ENCODE measurements at places on chromosomes 1 and 21.

GRCh38 chr21:37063433-37063832 lies 9.4 kb downstream of the PIGP start:
- no peak for DNase-seq

DNA sequence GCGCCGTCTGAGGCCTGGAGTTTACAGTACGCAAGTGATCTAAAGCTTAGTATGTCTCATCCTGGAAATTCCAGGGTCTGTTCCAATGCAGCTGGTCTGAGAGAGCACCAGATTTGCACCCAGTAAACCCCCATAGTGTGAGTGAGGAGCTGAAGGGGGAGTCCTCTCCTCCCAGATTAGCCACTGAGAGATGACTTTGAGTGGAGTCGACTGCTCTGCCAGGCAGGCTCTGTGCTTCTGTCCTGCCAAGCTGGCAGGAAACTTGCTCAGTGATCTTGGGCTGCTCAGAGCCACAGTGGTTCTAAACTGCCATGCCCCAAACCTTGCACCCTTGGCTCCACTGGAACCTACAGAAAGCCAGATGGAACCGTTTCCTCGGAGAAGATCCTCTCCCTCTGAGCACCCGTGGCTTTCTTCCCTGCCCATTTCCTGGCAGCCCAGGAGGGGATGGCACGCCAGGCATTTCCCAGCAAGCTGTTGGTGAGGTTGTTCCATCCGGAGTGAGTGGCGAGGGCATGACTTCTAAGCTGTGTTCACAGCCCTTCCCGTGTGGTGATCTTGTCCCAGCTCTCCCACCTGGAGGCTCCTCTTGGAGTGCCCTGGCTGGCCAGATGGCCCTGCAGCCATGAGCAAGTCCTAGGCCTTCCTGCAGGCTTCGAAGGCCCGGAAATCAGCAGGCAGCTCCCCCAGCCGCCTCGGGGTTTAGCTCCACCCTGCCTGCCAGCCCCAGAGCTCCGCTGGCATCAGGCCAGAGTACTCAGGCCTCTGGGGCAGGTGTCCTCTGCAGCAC lies 125.9 kb upstream of the VAMP3 start:
- DNase-seq, result peak; percentile 73

GRCh38 chr1:205481629-205482151 lies 22.8 kb upstream of the CDK18 start:
- DNase-seq, result no peak

GRCh38 chr1:150622303-150622975 lies 7.0 kb downstream of the ENSA start:
- no peak for DNase-seq

- DNase-seq, result no peak
These were observed 282.0 kb downstream of the PTPRU start for GRCh38 chr1:29518183-29518835.

- no peak for DNase-seq
These were observed 106.9 kb downstream of the LTN1 start for GRCh38 chr21:28885853-28886177.

DNA sequence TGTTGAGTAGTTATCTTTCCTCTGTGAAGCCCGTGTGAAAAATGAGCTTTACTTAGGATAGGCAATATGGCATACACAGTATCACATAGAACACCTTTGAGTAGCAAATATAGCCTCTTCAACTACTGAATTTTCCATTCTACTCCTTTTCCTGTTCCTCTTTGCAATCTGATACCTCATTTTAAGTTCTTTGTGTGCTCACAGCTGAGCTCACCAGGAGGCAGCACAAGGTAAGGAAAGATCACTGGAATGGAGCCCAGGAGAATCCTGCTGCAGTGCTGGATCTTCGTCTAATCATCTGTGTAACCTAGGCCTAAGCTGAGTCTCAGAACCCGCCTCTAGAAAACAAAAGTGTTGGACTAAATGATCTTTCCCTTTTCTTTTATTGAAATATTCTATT lies 171.0 kb downstream of the LRRC40 start:
- DNase-seq, result no peak

All from ureter (tissue), 1 donor.